ENCODE measurements at places on chromosomes 7 and 10.

DNA sequence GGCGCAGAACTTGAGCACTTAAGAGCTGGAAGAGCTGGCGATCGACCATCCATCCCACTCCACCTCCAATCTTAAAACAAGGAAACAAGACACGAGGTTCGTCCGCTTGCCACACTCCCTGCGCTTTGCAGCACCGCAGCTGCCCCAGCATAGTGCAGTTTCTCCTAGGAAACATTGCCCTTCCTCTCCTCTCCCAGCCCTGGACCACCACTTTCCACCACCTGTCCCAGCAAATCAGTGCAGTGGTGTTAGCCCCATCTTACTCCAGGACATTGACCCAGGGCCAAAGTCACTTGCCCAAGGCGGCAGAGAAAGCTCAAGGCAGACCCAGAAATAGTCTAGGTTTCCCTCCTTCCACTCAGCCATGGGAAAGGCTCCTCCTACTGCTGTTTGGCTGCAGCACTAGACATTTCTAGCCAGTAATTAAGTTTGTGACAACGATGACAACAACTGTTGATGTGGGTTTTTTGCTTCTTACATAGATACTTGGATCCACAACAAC is 1.5 kb upstream of the PARD3 start:
- no peak for DNase-seq

GRCh38 chr7:118573085-118573484 is 348.6 kb downstream of the ANKRD7 start:
- no peak for DNase-seq

DNA sequence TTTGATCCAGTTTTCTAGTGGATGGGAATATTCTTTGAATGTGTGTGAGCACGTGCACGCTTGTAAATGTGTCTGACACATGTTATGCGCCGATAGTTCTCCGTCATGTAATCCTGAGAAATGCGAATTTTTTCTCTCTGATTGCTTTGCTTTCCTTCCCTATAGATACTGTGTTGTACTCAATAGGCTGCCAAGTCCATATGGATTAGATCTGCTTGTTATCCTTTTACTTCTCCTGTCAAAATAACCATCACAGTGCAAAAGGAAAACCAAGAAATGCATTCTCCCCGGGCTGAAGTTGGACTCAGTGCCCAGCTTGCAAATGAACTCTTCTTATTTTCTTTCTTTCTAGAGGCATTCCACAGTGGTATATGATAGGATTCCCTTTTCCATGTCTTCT is 131.9 kb downstream of the KIAA1217 start:
- DNase-seq, result no peak

- DNase-seq, result no peak
These were observed 2.1 kb downstream of the EPHB4 start for GRCh38 chr7:100825215-100825671.

DNA sequence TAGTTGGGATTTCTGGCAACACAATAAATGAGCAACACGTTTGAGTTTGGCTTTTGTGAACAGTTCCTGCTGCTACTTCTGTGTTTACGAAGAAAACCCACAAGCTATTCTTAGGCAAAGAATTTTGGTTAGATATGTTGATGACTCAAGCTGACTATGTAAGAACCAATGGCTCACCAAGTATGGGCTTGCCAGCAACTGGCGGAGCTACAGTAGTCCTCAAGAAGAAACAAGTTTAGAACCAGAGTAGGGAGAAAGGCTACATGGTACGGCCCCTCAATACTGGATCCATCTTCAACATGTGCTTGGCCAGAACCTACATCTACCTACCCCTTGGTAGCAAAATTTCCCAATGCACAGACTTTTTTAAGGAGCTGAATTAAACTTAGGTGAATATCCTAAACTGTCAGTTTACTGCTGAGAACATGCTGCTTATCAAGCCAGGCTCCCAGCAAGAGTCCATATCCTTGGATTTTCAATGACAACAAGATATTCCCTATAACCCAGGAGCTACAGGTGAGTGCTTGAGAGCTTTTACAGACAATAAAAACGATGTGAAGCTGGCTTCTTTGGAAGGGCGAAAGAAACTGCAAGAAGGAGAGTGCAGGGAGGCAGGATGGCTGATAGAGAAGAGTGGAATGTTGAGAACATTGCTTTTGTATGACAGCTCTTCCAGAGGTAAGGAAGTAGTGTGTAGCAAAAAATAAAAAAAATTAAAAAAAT is 74.3 kb upstream of the ASAH2 start:
- DNase-seq, result no peak

- no peak for DNase-seq
These were observed 53.4 kb downstream of the PAPSS2 start for GRCh38 chr10:87712913-87713616.

GRCh38 chr10:117217196-117217761 is 20.0 kb downstream of the KCNK18 start:
- DNase-seq, result no peak

DNA sequence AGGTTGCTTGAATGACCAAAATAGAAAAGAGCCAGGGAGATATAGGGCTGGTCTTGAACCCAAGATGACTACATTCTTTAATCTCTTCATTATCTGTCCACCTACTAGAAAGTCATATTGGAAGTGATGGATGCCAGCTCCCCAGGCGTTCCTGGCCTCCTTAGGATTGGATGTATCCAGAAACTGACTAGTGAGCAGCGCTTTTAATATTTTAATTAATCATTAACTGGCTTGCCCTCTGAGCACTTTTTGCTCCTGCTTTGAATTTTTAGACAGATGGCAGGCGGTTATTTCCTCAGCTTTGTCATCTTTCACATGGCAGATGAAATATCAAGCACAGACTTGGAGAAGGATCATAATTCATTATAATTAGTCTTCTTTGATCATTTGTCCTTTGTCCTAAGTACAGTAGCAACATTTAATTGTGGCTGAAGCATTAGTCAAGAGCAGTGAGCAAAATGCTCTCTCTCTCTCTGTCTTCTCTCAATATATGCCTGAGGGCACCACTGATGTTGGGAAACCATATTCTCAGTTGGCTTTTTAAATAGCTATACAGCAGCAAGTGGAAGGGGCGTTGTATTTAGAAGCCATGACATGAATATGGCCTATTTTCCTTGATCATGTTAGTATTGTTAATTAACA is 588.0 kb downstream of the NRG3 start:
- DNase-seq, result peak; percentile 10

DNA sequence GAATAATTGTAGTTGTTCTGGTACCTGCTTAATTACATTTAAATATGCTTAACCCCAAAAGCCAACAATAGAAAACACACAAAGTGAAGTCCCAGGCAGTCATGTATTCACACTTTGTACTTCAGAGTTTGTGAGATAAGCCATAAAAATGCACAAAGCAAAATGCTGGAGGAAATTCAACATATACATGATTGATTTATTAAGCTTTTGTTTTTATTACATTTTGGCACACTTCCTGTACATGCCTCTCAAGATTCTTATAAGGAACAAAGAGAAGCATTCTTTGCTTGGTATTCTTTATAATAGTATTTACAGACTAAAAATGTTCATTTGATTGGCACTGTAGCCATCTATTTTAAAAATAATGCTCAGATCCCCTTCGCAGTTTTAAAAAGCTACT is 107.7 kb upstream of the ANK3 start:
- DNase-seq, result no peak

DNA sequence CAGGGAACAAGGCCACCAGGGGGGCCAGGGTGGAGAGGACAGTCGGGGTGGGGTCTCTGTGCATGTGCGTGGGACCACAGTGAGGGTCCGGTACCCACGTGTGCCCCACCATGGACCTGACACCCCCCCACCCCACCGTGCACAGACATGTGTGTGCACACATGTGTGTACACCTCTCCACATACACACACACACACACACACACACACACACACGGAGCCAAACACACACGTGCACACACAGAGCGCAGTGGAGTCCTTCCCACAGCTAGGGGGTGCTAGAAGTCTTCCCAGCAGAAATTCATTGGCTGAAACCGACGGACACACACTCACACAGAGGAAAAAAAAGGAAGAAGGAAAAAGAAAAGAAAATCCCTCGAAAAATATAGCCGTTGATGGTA is 42.8 kb upstream of the GNA12 start:
- peak; percentile 13 for DNase-seq

DNA sequence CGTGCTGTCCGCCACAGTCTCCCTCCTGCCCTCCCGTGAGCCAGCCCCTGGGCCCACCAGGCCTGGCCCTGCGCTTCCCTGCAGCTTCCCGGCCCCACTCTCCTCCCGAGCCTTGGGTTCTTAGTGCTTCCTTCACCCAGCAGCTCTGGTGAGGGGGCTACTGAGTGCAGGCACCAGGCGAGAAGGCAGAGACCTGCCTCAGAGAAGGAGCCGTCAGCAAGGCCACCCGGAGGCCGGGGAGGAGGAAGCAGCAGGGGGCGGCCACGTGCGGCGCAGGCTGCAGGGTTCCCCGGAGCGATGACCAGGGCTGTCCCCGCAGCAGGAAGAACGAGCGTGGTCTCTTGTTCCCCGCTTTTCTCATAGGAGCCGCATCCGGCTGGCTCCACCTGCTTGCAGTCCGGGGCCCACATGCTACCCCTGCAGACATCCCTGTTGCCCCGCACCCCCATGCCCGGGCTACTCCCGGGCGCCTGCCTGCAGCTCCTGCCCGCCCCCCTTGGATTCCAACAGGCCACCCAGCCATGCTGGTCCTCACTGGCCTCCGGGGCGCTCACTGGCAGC is 20.5 kb downstream of the YKT6 start:
- no peak for DNase-seq

GRCh38 chr7:43302211-43302711 is 189.8 kb downstream of the HECW1 start:
- DNase-seq, result no peak
